ENCODE measurements at places on chromosomes 16 and 17.

DNA sequence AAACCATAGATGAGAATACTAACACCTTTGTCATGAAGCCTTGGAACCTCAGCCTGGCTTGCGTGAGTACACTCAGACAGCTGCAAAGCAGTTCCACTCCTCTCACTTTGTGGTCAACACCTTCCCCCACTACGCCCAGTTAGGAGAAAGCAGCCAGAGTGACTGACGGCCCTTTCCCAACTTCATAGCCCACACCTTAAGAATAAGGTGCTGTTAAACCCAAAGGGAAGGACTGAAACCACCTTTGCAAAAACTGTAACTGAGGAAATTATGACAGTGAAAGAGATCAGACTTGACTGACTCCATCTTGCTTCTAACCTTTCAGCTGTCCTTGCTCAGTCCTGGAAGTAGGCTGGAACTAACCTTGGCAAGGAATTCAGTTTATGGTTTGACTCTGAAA is 13.7 kb downstream of the N4BP1 start:
- no peak for DNase-seq

DNA sequence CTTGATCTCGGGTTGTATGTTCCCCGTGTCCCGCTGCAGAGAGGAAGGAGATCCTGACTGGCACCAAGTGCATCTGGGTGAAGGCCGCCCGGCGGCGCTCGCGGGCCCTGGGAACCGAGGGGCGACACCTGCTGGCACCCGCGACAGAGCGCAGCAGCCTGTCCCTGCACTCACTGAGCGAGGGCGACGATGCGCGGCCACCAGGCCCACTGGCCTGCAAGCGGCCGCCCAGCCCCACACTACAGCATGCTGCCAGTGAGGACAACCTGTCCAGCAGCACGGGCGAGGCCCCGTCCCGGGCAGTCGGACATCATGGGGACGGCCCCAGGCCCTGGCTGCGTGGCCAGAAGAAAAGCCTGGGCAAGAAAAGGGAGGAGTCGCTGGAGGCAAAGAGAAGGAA is 7.5 kb downstream of the BTBD17 start:
- peak; percentile 85 for DNase-seq

DNA sequence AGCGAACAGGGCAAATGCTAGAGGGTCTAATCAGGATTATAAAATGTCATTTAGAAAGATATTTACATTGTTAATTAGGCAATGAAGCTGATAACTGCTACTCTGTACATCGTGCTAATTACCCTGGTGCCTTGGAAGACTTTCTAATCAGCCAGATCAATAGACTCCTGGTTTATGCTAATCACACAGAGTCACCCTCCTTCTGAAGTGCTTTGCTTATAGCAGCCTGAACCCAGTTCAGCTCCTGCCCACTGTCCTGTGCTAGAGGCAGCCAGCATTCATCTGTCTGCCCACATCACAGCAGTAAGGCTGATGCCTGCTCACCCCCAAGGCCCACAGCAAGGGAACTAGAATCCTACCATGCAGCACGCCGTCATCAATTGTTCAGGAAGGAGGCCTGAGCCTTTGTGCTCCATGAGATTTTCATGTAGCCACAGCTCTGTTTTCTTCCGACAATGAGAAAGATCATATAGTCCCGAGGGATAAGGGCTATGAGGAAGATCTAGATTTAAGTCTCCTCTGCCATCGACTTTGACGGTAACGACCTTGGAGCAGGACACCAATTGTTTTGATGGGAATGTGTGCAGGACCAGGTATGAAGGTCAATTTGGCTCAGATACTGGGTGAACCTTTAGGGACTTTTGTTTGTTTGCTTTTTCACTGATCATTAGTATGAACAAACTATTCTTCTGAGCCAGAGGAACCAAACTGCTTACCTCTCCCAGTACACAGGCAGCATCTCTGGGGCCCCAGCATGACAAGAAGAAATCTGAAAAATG is 12.5 kb upstream of the LYRM9 start:
- no peak for DNase-seq

DNA sequence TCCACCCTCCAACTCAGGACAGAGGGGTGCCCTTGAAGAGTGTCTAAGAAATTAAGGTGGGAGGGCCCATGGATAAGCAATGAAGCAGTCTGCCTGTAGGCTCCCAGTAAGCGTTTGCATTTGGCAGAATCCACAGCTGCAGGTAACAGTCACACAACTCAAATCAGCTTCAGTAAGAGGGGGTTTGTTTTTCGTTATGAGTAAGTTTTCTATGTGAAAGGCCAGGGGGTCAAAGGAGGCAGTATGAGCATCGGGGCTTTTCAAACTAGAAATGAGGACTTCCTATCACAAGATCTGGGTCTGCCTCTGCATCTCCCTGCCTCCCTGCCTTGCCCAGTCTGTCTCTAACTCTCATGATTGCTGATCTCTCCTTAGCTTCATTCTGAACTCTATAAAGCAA is 128.1 kb upstream of the CCL2 start:
- DNase-seq = peak; percentile 7

DNA sequence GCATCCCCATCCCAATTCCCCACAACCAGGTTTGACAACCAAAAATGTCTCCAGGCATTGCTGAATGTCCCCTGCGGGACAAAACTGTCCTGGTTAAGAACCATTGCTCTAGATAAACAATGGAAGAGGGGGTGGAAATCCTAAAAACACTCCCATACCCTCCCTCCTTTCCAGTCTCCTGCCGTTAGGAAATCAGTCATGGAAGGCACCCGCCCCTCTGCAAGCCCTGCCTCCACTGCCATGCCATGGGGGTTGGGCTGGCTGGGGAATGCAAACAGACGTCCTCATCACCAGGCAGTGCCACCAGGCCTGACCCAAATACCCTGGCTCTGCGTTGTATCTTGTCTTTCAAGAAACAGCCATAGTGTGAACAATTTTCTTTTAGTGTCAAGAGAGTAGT is 57.5 kb downstream of the CYTH1 start:
- no peak for DNase-seq

- DNase-seq = no peak
Observed at GRCh38 chr17:5640726-5641125, 56.4 kb upstream of the NLRP1 start.

- no peak for DNase-seq
Observed at GRCh38 chr17:74532115-74532514, 840 bp upstream of the CD300LB start.

- no peak for DNase-seq
Observed at GRCh38 chr16:57485091-57485915, 990 bp downstream of the DOK4 start.

GRCh38 chr17:66426397-66427033 is 124.1 kb downstream of the PRKCA start:
- DNase-seq = no peak

GRCh38 chr16:78903237-78903636 is 697.3 kb downstream of the MAF start:
- no peak for DNase-seq

DNA sequence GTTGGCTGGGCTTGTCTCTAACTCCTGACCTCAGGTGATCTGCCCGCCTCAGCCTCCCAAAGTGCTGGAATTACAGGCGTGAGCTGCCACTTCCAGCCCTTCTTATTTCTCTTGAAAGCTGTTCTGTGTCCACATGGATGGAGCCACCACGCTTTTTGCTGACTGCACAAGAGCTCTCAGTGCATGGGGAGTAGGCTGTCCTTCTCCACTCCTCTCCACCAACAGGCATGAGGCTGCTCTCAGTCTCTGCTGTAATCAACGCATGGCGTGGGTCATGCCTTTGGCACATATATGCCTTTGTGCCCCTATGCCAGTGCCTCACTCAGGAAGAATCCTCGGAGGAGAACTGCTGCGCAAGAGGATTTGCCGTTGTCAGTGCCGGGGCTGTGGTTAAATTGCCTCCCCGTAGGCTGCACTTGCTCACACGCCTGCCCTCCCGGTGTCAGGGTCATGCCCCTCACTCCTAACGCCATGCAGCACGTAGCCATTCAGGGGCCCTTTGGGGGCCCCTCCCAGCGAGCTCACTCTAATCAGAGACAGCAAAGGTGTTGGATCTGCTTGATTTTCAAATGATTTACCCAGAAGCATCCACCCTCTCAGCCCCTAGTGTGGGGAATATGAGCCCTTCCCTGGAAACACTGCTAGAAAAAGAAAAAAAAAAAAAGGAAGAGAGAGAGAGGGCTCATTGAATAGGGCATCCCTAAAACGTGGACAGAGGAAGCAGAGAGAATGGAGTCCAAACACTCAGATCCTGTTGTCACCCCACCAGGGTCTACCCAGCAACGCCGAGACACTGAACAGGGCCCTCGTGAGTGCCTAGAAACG is 47.5 kb upstream of the ZCCHC14 start:
- DNase-seq = no peak

GRCh38 chr16:11915114-11915643 is 577 bp downstream of the GSPT1 start:
- peak; percentile 45 for DNase-seq

DNA sequence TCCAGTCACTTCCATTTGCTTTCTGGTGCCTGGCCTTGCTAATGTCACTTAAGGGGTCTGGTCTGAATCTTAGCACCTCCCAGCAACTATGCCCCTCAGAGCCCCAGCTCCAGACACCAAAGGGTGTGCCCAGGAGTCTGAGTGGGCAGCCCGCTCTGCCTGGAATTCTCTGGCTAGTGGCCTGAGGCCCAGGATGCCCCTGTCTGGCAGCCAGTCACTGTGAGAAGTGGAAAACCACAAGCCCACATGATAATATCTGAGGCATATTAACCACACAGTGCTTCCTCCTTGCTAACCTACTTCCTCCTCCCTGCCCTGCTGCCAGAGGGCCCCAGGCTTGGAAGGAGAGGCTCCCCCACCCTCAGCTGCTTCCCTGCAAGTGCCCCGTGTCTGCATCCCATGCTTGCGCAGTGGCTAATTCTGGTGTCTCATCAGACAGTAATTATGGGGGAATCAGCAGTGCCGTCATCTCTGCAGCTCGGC is 14.0 kb downstream of the SRCIN1 start:
- DNase-seq = no peak

- no peak for DNase-seq
Observed at GRCh38 chr17:37844158-37844976, 79.8 kb upstream of the TBC1D3K start.

- peak; percentile 27 for DNase-seq
Observed at GRCh38 chr17:10875984-10876555, 38.2 kb upstream of the PIRT start.

GRCh38 chr16:81466356-81466980 is 21.9 kb downstream of the CMIP start:
- DNase-seq = no peak

GRCh38 chr17:50205111-50205962 is 3.9 kb upstream of the COL1A1 start:
- DNase-seq = no peak

- DNase-seq = no peak
Observed at GRCh38 chr17:27551701-27552248, 79.2 kb upstream of the LGALS9 start.

- no peak for DNase-seq
Observed at GRCh38 chr17:75060434-75061054, 13.5 kb downstream of the KCTD2 start.

- no peak for DNase-seq
Observed at GRCh38 chr17:67562005-67562404, 155.7 kb upstream of the NOL11 start.

GRCh38 chr16:80719573-80719972 is 84.8 kb downstream of the CDYL2 start:
- no peak for DNase-seq

GRCh38 chr17:57739402-57740234 is 5.5 kb downstream of the CCDC182 start:
- DNase-seq = no peak

- DNase-seq = peak; percentile 49
Observed at GRCh38 chr17:44865231-44865660, 17.6 kb downstream of the HIGD1B start.

DNA sequence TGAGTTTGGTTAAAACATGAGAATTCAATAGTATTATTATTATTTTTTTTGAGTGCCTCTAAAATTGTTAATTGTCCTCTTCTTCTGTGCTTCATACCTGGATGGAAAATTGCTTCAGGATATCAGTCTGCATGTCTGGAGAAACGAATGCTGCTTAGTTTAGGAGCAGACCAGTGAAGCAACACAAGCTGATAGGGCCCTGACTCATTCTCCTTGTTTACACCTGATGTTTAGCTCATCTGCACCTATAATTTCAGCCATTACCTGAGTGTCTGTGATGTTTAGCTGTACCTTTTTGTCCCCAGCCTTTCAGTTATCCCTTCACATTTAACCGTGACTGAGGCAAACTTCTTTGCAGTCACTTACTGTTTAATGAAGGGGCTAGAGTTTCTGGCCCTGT is 14.8 kb downstream of the SNTB2 start:
- DNase-seq = no peak

DNA sequence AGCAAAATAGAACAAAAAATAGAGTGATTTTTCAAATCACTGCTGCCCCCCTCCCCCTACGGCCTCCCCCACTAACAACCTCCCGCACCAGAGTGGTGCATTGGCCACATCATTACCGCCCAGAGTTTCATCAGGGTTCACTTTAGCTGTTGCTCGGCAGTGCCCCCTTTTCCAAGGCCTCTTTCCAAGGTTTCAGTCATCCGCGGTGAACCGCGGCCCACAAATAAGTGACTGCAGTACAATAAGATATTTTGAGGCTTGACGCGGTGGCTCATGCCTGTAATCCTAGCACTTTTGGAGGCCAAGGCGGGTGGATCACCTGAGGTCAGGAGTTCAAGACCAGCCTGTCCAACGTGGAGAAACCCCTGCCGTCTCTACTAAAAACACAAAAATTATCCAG is 180.0 kb downstream of the MAF start:
- DNase-seq = no peak

GRCh38 chr16:85286951-85287814 is 174.9 kb upstream of the CIBAR2 start:
- DNase-seq = no peak

DNA sequence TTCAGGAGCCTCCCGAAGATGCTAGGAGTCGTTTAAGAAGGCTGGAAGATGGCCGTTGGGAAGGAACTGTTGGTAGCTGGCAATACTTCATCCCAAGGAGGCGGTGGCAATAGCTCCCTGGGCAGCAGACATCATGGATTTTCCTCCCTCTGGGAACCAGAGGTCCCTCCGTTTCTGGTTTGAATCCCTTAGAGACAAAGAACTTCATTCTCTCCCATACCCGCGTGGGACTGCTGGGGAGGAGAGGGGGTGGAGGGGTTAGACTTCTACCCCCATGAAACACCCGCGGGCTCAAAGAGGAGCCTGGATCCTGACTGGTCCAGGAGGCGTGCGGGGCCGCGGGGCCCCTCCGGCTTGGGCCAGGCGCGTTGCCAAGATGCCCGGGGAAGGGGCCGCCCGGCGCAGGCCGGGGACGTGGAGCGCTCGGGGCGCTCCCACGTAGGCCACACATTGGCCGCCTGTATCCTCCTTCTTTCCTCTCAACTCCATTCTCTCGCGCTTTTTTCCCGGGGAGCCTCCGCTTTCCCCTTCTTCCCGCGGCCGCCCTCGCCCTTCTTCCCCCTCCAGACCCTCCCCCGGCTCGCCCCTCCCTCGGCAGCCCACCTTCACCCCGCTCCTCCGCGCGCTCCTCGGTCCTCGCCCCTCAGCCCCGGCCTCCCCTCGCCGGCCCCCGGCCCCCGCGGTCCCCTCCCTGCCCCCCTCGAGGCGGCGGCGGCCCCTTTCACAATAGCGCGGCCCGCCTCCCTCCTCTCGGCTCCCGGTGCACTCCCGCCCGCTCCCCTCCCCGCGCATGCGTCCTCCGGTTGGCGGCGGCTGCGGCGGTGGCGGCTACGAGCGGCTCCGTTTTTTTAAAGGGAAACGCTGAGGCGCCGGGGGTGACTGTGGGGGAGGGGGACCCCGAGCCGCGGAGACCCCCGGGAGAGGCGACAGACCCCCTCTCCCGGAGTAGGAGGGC is at the start of gene MSL1:
Gene MSL1, plus strand, starts transcription at position 791 of the 955 bp plus-strand sequence. CDS start 642 bp downstream, outside the sequence.
- DNase-seq = peak; percentile 96

GRCh38 chr16:85316321-85316919 is 204.1 kb upstream of the CIBAR2 start:
- DNase-seq = peak; percentile 74

GRCh38 chr17:35496451-35497290 is 40.8 kb downstream of the SLFN12L start:
- no peak for DNase-seq

Measured in GM12891 (cell line).